NCI-H226 (cell line): ENCODE measurements at places on chromosomes 6 and 20.
A peak's percentile ranks its signal among the peaks of the same experiment; 100 is the strongest.

GRCh38 chr6:17705428-17705777 lies 1.3 kb downstream of the NUP153 start:
- DNase-seq, result peak; percentile 50

DNA sequence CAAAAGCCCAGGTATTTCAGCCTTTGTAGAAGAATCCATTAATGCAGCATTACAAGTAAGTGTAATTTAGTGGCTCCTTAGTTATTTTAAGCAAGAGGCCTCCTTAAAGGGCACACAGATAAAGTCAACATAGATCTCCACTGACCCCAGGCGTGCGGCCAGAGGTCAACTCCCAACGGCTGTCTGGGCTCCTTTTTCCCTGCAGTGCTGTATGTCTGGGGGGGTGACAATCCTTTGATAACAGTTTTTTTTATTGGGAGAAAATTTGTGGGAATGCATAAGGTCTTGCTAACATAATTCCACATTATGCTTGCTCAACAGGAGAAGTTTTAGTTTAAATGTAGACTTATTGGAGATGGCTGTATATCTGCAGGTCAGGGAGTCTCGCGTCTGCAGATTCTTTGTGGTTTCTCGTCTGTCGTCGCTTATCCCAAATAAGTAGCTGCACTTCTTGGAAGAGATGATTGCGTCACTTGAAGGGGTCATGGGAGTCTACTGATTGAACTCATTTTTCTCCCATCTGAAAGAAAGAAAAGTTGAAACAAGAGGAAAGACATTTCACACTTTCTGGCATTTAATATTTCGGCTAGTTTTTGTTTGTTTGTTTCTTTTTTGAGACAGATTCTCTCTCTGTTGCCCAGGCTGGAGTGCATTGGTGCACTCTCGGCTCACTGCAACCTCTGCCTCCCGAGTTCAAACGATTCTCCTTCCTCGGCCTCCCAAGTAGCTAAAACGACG lies 151.7 kb upstream of the AKAP12 start:
- DNase-seq, result peak; percentile 8

- DNase-seq, result no peak
Measured at GRCh38 chr6:111243095-111243494, 155.8 kb downstream of the SLC16A10 start.

DNA sequence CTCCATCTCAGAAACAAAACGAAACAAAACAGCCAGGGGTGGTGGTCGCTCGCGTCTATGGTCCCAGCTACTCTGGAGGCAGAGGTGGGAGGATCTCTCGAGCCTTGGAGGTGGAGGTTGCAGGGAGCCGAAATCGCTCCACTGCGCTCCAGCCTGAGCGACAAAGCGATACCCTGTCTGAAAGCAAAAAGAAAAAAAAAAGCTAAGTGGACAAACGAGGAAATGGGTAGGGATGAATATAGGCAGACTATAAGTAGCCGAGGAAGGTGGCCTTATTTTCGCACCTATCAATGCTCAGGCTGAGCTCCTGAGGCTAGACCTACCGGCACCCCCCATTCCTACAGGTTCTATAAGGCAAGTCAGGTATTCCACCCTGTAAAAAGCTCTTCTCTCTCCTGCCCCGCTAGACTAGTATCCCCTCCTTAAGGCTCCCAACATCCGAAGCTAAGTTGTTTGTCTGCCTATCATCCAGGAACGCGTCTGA lies 650 bp upstream of the CASP8AP2 start:
- DNase-seq, result no peak

GRCh38 chr6:163985710-163986109 lies 571.2 kb downstream of the QKI start:
- DNase-seq, result no peak

- peak; percentile 47 for DNase-seq
Measured at GRCh38 chr6:78561015-78561414, 306.3 kb upstream of the IRAK1BP1 start.

DNA sequence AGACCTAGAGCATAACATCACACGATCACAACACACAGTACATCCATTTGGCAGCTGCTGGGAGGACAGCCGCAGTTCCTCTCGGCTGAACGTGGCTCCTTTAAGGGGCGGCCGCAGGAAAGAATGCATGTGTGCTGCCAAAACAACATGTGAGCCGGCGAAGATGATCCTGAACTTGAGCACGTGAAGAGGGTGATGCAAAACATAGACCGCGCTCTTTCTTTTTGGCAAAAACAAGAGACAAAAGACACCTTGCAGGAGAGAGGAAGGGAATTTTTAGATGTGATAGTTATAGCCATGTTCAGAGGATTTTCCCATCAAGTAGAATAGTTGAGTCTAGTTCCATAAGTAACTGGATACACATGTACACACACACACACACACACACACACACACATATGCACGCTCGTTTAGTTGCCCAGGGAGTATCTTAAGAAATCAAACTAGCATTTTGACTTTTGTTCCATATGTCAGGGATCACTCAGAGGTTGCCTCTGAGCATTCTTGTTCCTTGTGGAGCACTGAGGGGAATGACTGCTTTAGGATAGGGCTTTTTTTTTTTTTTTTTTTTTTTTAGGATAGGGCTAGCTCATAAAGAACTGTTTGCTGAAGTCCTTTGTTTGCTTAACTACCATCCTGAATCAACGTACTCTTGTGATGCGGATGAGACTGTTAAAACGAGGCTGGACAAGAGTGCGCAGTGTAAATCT lies 21.7 kb upstream of the RANBP9 start:
- DNase-seq, result peak; percentile 63

- no peak for DNase-seq
Measured at GRCh38 chr6:152748843-152749242, 1.8 kb upstream of the VIP start.

DNA sequence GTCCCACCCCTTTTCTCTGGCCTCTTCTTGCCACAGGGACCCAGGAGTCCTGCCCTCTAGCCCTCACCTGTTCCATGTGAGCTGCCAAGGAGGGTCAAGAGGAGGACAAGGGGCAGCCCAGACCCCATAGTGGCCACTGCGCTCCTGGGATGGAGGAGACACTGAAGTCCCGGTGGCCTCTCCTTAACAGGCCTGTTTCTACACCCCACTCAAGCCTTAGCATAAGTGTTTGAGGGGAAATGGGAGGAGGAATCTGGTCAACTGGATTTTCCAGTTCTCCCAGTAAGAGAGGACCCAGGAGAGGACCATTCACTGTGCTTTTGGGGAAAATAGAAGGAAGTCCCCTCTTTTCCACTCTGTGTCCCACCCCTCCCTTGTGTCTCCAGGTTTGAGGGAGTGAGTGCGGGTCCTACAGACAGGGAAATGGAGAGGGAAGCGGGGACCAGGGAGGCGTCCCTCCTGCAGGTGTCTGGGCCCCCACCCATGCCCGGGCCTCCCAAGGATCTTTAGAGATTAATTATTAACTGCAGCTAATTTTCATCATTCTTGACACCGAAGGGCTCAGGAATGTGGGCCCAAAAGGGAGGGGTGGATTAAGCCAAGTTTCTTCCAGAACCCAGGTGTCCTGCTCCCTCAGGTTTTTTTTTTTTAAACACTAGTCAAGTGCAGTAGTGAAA lies at the start of gene SFTA2:
Gene SFTA2, minus strand, starts transcription at position 202 of the 677 bp plus-strand sequence. Its CDS starts 74 bp downstream, at position 128.
- no peak for DNase-seq

GRCh38 chr6:142914369-142914768 lies 30.6 kb downstream of the HIVEP2 start:
- DNase-seq, result no peak
